ENCODE measurements at places on chromosomes 1 and 21.

DNA sequence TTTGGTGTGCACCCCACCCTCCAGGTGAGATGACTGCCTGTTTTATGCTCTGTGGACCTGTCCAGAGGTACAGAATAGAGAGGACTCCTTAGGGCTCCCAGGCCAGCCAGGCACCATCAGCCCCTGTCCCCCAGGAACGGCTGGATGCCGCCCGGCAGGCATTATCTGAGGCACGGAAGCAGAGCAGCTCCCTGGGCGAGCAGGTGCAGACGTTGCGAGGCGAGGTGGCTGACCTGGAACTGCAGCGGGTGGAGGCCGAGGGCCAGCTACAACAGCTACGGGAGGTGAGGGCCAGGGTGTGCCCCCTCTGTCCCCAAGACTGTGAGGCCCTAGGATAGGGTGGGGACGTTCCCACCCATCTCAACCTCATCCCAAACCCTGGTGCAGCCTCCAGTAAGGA, 10.8 kb downstream of the MFAP2 start:
- no peak for DNase-seq

- no peak for DNase-seq
Measured at GRCh38 chr1:236638945-236639344, 34.6 kb upstream of the HEATR1 start.

DNA sequence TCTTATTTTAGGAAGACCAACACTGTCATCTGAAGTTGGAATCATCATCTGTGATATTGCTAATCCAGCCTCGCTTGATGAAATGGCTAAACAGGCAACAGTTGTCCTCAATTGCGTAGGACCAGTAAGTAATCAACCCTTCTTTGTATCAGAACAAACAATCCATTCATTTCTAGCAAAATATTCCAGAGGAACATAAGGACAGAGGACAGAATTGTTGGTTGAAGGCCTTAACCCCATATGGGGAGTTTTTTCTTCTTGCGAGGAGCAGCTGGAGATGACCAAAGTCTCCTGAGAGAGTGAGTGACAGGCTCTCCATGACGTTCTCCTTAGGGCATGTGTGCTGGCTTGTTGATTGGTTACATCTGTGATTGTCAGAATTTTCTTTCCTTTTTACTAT, 2.7 kb downstream of the SCCPDH start:
- no peak for DNase-seq

GRCh38 chr1:25657883-25658760, 41.5 kb downstream of the MAN1C1 start:
- DNase-seq = no peak

DNA sequence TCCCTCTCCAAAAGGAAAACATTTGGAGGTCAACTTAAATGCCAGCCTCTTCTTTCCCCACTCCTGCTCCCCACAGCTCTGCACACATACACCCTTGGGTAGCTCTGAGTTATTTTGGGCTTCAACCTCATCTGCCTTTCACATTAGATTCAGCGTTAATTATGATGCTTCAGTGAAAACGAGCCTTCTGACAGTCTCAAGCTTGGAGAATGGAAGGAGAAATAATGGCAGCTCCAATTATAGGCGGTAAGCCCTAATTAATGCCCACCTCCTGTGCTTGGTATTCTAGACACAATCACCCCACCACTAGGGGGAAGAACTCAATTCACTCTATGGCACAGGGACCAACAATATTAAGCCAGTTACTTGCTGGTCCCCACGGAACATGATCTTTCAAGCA, 397.9 kb downstream of the BRINP2 start:
- no peak for DNase-seq

- DNase-seq = no peak
Measured at GRCh38 chr1:158101927-158102326, 78.8 kb upstream of the CD1D start.

- no peak for DNase-seq
Measured at GRCh38 chr1:96983866-96984265, 262.3 kb downstream of the PTBP2 start.

GRCh38 chr1:55836086-55836485, 620.9 kb upstream of the USP24 start:
- DNase-seq = no peak
